ENCODE measurements at places on chromosomes 6 and 20. TPM values are rescaled to one million over a fixed set of nuclear protein-coding genes. Genes with fewer than 3 reads are reported as not detected.

DNA sequence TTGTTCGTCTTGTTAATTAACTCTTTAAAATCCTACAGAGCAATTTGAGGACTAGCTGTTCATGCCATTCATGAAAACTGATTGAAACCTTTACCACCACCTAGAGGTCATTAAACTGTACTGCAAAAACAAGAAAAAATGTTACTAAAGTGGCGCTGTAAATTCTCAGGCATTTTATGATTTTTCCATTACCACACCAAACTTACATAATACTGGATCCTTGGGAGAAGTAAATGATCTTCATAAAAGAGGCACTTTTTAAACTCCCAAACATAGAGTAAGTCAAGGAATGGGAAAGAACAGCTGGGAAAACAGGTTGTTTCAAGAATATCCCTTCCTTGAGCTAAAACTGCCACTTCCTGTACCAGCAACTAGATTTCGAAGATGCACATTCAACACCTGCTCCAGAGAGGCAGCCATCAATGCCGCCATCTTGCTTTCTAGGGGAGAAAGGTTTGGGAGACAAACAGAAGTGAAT, 54.3 kb downstream of the MYLIP start:
- DNase-seq: peak; percentile 60
- no peak overlapping the region for H3K4me3 ChIP-seq
- H3K27ac ChIP-seq: no peak overlapping the region
- H3K36me3 ChIP-seq: no peaks in the 10 kb centered on the region
- no peaks in the 10 kb centered on the region for H3K27me3 ChIP-seq

DNA sequence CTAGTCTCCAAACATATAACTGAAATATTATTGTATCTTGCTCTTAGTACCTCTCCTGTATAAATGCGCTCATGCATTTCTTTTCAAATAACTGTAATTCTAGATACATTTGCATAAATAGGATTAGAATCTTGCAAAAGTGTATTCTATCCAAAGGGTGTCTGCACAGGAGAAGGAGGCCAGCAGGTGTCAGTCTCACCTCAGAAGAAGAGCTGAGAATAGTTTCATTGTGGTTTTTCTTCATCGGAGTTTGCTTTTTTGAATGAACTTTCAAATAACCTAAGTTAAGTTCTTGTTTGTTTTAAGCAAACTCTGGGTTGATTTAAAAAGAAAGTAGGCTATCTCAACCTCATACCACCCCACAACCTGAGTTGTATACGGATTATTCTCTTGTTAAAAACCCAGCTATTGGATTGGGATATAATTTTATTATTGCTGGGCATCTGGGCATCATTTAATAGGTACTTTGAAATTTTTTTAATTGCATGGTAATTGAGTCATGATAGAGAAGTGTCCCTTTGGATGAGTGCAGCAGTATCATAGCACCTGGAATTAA, 125.0 kb upstream of the MLIP start:
- no peak overlapping the region for H3K4me3 ChIP-seq
- peaks cover 16% of the 10 kb centered on the region for H3K4me1 ChIP-seq
- H3K27ac ChIP-seq: no peak overlapping the region
- DNase-seq: peak; percentile 76
- H3K36me3 ChIP-seq: no peaks in the 10 kb centered on the region
- H3K27me3 ChIP-seq: no peaks in the 10 kb centered on the region

- no peaks in the 10 kb centered on the region for H3K36me3 ChIP-seq
- DNase-seq: no peak
- no peak overlapping the region for H3K27ac ChIP-seq
- no peak overlapping the region for H3K4me3 ChIP-seq
- no peaks in the 10 kb centered on the region for H3K4me1 ChIP-seq
Measured at GRCh38 chr6:150537893-150538292, 61.8 kb upstream of the PLEKHG1 start.

DNA sequence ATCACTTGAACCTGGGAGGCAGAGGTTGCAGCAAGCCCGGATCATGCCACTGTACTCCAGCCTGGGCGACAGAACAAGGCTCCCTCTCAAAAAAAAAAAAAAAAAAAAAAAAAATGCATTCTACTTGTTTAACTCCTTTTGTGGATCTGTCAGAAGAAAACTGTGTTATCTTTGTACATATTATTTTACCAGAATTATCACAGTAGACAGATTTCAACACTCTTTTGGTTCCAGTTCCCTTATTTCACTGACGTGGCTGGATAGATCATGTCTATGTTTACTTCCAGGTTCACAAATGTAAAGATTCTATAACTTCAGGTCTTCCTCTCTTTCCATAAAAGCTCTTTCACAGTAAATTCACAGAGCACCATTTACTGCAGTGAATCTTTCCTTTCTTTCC, 18.4 kb downstream of the NUDT3 start:
- no peaks in the 10 kb centered on the region for H3K4me1 ChIP-seq
- DNase-seq: no peak
- H3K27ac ChIP-seq: no peak overlapping the region
- no peaks in the 10 kb centered on the region for H3K27me3 ChIP-seq
- no peak overlapping the region for H3K4me3 ChIP-seq

DNA sequence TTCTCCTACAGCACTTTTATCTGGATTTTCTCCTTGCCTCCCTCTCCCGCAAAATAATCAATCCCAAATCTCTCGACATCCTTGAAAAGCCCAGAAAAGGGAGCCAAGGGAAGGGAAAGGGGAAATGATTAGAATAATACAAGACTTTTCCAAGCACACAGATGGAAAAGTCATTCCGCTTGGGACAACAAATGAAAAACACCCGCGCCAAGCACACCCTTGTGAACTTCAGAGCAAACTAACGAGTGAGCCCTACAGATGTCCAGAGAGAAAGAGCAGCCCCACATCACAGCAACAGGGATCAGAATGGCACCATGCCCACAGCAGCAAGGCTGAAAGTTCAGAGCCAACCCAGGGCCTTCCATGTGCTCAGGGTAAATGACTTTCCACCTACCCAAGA, 49.6 kb downstream of the NINL start:
- no peak for DNase-seq
- H3K4me3 ChIP-seq: no peak overlapping the region
- no peaks in the 10 kb centered on the region for H3K27me3 ChIP-seq
- H3K36me3 ChIP-seq: no peaks in the 10 kb centered on the region
- peaks cover 10% of the 10 kb centered on the region for H3K4me1 ChIP-seq
- H3K27ac ChIP-seq: no peak overlapping the region

DNA sequence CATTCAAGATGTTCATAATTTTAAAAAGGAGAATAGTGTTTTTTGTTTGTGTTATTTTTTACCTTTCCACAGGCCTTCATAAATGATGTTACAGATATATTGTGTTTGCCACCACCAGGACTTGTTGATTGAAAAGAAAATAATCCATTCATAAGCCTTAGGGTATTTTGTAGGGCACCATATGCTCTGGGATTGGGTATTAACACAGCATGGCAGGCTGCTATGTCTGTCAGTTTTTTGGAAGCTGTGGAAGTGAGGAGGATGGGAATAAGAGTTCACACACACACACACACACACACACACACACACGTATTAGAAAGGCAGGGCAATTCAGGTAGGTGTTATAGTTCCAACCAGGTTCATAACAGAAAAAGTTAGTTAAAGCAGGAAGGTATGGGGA, 237.9 kb downstream of the HDGFL1 start:
- H3K36me3 ChIP-seq: no peaks in the 10 kb centered on the region
- no peak overlapping the region for H3K4me3 ChIP-seq
- no peak for DNase-seq
- H3K27me3 ChIP-seq: no peaks in the 10 kb centered on the region

GRCh38 chr6:87755708-87756671, 54.0 kb upstream of the AKIRIN2 start:
- H3K27me3 ChIP-seq: no peaks in the 10 kb centered on the region
- no peaks in the 10 kb centered on the region for H3K4me1 ChIP-seq

GRCh38 chr6:149252622-149253021, 64.9 kb upstream of the TAB2 start:
- H3K4me3 ChIP-seq: no peak overlapping the region
- no peak overlapping the region for H3K27ac ChIP-seq
- no peaks in the 10 kb centered on the region for H3K27me3 ChIP-seq
- no peaks in the 10 kb centered on the region for H3K4me1 ChIP-seq
- no peaks in the 10 kb centered on the region for H3K36me3 ChIP-seq
- no peak for DNase-seq

- no peak for DNase-seq
- no peak overlapping the region for H3K4me3 ChIP-seq
- H3K4me1 ChIP-seq: no peaks in the 10 kb centered on the region
Measured at GRCh38 chr6:76697585-76697984, 625.1 kb upstream of the IMPG1 start.

GRCh38 chr6:40516429-40516828, 70.7 kb downstream of the LRFN2 start:
- H3K27ac ChIP-seq: no peak overlapping the region
- no peaks in the 10 kb centered on the region for H3K4me1 ChIP-seq
- H3K36me3 ChIP-seq: no peaks in the 10 kb centered on the region
- H3K4me3 ChIP-seq: no peak overlapping the region
- peaks cover 16% of the 10 kb centered on the region for H3K27me3 ChIP-seq
- no peak for DNase-seq

DNA sequence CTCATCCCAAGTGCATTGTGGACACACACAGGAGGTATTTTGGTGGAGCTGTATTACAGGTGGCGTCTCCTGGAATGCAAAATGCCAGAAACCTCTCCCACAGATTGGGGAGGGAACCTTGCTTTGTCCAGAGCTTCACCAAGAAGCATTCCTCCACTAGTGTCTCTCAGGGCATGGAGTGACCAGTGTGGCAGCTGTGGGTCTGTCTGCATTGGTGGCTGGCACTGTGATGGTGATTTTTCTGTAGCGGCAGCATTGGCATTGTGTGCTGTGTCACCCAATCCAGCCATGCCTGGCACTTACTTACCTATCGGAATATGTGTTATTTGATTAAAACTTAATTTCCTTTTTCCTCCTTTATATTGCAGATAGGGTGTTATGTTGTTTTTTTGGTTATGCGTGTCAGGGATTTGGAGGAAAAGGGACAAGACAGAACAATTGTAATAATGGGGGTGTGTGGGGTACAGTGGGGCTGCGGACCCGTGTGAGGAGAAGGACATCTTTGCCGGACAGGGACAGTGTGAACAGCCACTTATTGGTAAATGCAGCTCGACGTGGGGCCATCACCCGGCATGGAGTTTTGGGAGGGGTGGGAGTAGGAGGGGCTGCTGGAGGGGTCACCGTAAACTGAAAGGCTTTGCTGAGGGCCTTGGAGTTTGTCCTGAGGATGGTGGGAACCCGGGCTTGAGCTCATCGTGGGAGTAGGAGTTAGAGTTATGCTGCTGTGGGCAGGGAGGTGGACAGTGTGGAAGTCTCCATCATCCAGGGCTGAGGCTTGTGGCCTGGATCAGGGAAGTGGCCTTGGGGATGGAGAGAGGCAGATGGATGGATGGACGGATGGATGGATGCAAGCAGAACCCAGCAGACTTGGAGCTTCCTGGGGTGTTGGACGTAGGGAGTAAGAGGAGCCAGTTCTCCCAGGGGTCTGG, 105.0 kb downstream of the SYCP2 start:
- no peak overlapping the region for H3K4me3 ChIP-seq
- H3K27me3 ChIP-seq: no peaks in the 10 kb centered on the region
- no peaks in the 10 kb centered on the region for H3K36me3 ChIP-seq
- H3K27ac ChIP-seq: no peak overlapping the region
- H3K4me1 ChIP-seq: no peaks in the 10 kb centered on the region
- DNase-seq: no peak

- no peaks in the 10 kb centered on the region for H3K36me3 ChIP-seq
- H3K4me3 ChIP-seq: no peak overlapping the region
- no peak overlapping the region for H3K27ac ChIP-seq
- H3K27me3 ChIP-seq: no peaks in the 10 kb centered on the region
Measured at GRCh38 chr20:2911200-2911599, 37.9 kb downstream of the PTPRA start.

- peak; percentile 14 for DNase-seq
- H3K4me1 ChIP-seq: peaks cover 17% of the 10 kb centered on the region
Measured at GRCh38 chr6:27545271-27546046, 72.6 kb upstream of the ZNF184 start.

- no peak for DNase-seq
- H3K36me3 ChIP-seq: no peaks in the 10 kb centered on the region
- peaks cover 8% of the 10 kb centered on the region for H3K4me1 ChIP-seq
- H3K27ac ChIP-seq: no peak overlapping the region
- H3K27me3 ChIP-seq: peaks cover 14% of the 10 kb centered on the region
Measured at GRCh38 chr6:34516391-34517324, 39.5 kb downstream of the SPDEF start.

- no peaks in the 10 kb centered on the region for H3K27me3 ChIP-seq
- no peak overlapping the region for H3K4me3 ChIP-seq
- H3K27ac ChIP-seq: no peak overlapping the region
- peak; percentile 65 for DNase-seq
Measured at GRCh38 chr6:111129013-111129412, 41.7 kb downstream of the SLC16A10 start.

- no peak overlapping the region for H3K4me3 ChIP-seq
- no peaks in the 10 kb centered on the region for H3K36me3 ChIP-seq
- H3K27me3 ChIP-seq: peaks cover 34% of the 10 kb centered on the region
- H3K27ac ChIP-seq: no peak overlapping the region
- no peaks in the 10 kb centered on the region for H3K4me1 ChIP-seq
Measured at GRCh38 chr6:219641-220198, 72.6 kb upstream of the DUSP22 start.

- peaks cover 98% of the 10 kb centered on the region for H3K27me3 ChIP-seq
- H3K4me3 ChIP-seq: no peak overlapping the region
- no peak overlapping the region for H3K27ac ChIP-seq
- H3K4me1 ChIP-seq: peaks cover 14% of the 10 kb centered on the region
- DNase-seq: no peak
Measured at GRCh38 chr6:100465701-100466409, 1.1 kb upstream of the SIM1 start.

- H3K27me3 ChIP-seq: no peaks in the 10 kb centered on the region
- no peak overlapping the region for H3K4me3 ChIP-seq
- no peak for DNase-seq
- no peaks in the 10 kb centered on the region for H3K4me1 ChIP-seq
Measured at GRCh38 chr6:163994566-163994965, 580.0 kb downstream of the QKI start.

DNA sequence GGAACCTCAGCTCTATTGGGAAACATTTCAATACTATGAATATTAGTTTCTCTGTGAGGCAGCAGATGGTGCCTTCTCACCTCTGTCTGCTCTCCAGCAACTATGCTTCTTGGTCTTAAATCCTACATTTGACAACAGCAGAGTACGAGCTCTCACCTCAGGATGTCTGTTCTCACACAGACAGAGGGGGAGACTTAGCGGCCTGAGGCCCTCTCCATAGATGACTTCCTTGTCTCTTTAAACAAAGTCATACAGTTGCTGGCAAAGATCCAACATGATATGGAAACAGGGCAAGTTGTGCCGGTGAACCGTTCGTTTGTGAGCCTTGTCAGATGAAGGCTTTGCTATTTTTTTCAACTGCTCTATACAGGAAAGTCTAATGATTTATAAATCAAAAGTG, 43.7 kb upstream of the GABRR1 start:
- H3K27me3 ChIP-seq: no peaks in the 10 kb centered on the region
- H3K4me1 ChIP-seq: peaks cover 15% of the 10 kb centered on the region
- H3K36me3 ChIP-seq: no peaks in the 10 kb centered on the region
- H3K27ac ChIP-seq: no peak overlapping the region
- H3K4me3 ChIP-seq: no peak overlapping the region

ZC2HC1B gene
- not detected for polyA plus RNA-seq

HDGFL1 gene
- polyA plus RNA-seq: not detected

TRIM38 gene
- polyA plus RNA-seq: 3.7 TPM

AURKA gene
- polyA plus RNA-seq: 8.3 TPM

SOX18 gene
- polyA plus RNA-seq: 15.2 TPM

C20orf96 gene
- polyA plus RNA-seq: 5.2 TPM

TRDN gene
- polyA plus RNA-seq: 2.4 TPM

LAMA2 gene
- polyA plus RNA-seq: 4.9 TPM

Measured in stomach (tissue), 19 donors.